ENCODE measurements at places on chromosomes 3 and 15. TPM values are rescaled to one million over a fixed set of nuclear protein-coding genes. Genes with fewer than 3 reads are reported as not detected.

The IL17RE gene
- total RNA-seq = 0.72 TPM

The GOLGA8N gene
- 14.7 TPM for total RNA-seq

The CFAP44 gene
- total RNA-seq = 10.1 TPM

The SCAANT1 gene
- total RNA-seq = not detected

The DAPK2 gene
- total RNA-seq = 2.2 TPM

The CADPS gene
- 10.1 TPM for total RNA-seq

The OXTR gene
- total RNA-seq = 57.5 TPM

The CYP1A2 gene
- total RNA-seq = 0.96 TPM

The TMEM108 gene
- total RNA-seq = 6.0 TPM

The GCNT3 gene
- 25.0 TPM for total RNA-seq

Measured in umbilical cord (tissue), 2 donors.